ENCODE measurements at places on chromosomes 7 and 10. TPM values are rescaled to one million over a fixed set of nuclear protein-coding genes. Genes with fewer than 3 reads are reported as not detected.
A peak's percentile ranks its signal among the peaks of the same experiment; 100 is the strongest.

The CALHM3 gene
- 0.09 TPM for polyA plus RNA-seq

The NUTM2D gene
- polyA plus RNA-seq: 2.8 TPM

The CPXM2 gene
- polyA plus RNA-seq: 14.4 TPM

DNA sequence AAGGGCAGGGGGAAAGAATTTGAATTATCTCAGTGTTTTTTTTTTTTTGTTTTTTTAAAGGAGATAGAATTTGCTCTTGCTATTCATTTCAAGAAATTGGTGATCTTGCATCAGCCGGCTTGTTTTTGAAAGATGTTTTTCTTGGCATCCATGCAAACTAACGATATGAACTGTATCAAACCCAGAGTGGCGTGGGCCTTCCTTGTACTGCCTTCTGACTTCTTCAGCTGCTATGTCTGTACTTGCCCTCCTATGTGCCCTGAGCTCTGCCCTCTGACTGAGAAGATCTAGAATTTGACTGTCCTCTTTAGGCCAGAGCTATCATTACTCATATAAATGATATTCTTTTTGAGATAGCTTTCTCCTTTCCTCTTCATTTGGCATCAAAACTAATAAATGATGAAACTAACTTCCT lies 183.1 kb downstream of the EXOC4 start:
- DNase-seq: peak; percentile 34

- DNase-seq: no peak
These were observed 435.9 kb downstream of the PLXNA4 start for GRCh38 chr7:132140341-132140740.

- peak; percentile 76 for DNase-seq
These were observed 28.4 kb downstream of the BMPER start for GRCh38 chr7:33933611-33934281.

- no peak for DNase-seq
These were observed 16.3 kb downstream of the TLL2 start for GRCh38 chr10:96497391-96497790.

GRCh38 chr7:96479015-96479645 lies 157.2 kb upstream of the SLC25A13 start:
- DNase-seq: no peak

DNA sequence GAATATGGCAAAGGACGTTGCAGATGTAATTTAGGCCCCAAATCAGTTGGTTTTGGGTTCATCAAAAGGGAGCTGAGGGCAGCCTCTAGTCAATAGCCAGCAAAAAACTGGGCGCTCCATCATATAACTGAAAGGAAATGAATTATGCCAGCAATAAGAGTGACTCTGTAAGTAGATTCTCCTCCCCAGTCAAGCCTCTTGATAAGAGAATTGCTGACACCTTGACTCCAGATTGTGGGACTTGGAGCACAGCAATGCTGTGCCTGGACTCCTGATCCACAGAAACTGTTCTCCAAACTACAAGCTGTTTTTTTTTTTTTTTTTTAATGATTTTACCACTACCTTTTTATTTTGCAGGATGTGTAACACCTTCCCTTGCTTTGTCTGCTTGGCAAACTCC lies 25.5 kb downstream of the ZFAND4 start:
- no peak for DNase-seq

DNA sequence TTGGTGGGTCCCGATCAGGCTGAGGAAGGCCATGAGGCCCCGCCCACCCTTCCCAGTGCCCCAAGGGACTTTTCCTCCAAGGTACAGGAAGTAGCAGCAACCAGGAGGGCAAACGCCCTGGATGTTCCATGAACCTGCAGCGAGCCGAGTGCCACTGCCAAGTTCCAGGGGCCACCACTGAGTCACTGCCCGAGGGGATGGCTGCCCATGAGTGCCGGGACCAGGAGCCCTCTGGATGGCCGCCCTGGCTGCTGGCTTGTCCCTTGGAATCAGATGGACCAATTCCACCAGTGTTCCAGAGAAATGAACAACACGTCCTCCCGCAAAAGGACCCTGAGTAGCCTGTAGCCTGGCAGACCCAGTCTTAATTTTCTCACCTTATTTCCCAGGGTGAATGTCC lies 74.2 kb downstream of the ZRANB1 start:
- DNase-seq: no peak

Measured in BJ (cell line).